ENCODE measurements at places on chromosomes 6 and 20.

DNA sequence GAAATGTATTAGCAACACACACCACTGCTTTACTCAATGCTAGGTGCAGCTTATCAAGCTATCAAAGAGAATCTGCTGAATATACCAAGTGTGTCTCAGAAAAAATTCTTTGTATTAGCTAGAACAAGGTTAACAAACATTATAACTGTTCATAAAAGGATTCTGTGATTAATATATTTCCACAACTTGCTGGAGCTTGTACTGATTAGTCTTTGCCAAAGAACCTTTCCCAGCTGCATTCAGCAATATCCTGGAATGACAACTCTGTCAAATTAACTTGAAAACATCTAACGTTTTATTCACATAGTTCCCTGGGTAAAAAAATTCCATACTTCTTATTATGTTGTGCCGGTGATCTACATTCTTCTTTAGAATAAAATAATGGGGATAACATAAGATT lies 252.7 kb downstream of the FOXC1 start:
- DNase-seq, result no peak

DNA sequence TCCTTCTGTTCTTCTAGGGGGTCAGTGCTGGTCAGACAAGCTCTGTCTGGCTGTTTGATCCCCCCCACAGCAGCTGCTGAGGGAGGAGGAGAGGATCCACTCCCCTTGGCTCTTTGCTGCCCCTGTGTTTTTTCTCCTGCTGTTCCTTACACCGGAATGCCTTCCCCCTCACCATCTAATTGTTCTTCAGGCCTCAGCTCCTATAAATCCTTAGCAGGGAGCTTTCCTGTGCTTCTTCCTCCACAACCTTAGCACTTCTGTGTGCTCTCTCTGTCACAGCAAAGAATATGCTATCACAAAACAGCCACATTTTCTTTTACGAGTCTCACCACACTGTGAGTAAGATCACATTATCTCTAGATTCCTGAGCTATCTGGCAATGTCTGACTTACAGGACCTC lies 196.6 kb downstream of the OTOR start:
- no peak for DNase-seq

GRCh38 chr6:93679836-93680235 lies 260.5 kb upstream of the EPHA7 start:
- peak; percentile 4 for DNase-seq

DNA sequence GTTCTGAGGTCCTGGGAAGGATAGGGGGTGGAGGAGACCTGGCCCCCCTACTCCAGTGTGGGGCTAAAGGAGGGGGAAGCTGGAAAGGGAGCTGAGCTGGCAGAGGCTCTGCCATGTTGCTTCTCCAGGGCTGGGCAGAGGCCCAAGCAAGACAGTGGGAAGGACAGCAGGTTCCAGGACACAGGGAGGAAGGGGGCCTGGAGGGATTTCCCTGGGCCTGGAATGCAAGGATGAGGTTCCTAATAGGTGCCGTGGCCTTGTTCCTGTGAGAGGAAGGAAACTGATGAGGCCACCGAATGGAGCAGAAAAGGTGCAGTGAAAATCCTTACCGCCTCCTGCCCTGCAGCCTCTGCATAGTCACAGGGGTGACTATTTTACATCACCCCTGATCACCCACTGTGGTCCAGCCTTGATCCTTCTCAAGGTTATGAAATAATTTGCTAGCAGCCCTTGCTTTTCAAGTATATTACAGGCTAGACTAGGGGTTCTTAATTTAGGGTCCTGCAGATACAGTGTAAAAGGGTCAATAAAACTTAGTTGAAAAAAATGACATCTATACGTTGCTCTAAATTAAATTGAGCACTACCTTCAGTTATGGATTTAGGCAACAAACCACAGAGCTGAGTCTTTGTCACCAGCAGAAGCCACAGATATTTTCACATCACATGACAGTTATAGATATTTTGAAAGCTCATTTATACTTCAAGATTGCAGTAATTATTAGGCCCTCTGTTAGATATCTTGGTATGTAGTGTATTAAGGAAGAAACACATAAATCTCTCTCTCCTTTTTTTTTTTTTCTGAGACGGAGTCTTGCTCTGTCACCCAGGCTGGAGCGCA lies 45.7 kb upstream of the RNF24 start:
- DNase-seq, result no peak

DNA sequence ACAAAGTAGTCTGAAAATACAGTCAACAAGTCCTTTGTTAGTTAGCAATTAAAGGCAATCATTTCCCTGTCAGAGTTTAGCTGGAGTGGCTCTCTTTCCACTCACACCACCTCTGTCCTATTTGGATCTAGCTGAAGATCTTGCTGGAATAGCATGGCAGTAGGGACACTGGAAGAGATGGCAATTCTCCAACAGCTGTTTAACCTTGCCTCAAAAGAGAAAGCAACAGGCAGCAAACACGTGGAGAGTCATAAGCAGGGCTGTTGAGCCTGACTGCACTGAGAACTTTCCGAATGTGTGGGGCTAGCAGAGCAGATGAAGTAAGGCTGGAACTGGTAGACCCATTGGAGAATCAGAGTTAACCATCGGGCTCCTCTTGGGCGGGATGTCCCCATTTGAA lies 38.0 kb upstream of the PRSS35 start:
- peak; percentile 14 for DNase-seq

GRCh38 chr20:45011108-45011526 lies 44.8 kb downstream of the STK4 start:
- peak; percentile 80 for DNase-seq

DNA sequence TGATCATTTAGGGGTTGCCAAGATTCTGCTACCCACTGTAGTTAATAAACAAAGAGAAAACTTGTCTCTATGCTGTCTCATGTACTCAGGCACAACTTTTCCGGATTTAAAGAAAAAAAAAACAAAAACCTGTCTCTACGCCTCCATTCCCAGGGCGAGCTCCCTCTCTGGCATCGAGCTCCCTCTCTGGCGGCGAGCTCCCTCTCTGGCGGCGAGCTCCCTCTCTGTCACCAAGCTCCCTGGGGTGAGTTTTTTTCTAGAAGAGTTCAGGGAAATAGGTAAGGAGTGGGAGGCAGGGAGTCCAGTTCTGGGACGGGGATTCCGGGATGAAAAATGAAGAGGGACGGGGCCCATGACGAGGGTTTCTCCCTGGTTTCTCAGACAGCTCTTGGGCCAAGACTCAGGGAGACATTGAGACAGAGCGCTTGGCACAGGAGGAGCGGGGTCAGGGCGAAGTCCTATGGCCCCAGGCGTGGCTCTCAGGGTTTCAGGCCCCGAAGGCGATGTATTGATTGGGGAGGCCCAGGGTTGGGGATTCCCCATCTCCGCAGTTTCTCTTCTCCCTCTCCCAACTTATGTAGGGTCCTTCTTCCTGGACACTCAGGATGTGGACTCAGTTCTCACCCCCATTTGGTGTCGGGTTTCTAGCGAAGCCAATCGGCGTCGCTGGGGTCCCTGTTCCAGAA lies 16.5 kb upstream of the HLA-A start:
- peak; percentile 26 for DNase-seq

DNA sequence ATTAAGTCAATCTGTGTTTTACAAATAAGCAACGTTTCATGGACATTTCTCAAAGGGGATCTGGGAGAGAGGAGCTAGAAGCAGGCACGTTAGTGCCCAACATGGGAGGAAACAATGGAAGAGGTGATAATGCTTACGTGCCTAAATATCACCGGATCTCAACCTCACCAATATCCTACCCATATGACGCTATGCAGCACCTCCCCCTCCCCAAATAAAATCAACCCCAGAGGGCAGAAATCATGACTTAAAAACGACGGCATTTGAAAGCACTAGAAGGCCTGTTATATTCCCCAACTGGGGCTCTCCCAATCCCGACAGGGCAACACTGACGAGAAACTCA lies 425 bp downstream of the HBS1L start:
- DNase-seq, result no peak

DNA sequence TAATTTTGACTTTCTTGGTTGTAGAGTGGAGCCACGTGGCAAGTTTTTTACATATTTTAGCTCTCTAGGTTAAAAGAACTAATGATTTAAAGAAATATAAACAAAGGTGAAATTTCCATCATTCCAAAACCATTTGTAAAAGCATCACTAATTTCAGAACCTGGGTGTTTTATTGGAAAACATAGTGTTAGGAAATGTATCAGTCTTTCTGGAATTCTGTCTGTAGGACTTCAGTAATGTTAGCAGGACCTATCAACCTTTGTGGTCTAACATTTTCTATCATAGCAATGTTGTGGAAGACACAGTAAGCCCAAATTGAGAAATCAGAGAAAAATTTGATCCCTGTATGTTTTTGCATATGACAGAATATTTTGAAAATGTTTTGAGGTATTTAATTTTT lies 28.3 kb downstream of the L3MBTL3 start:
- DNase-seq, result peak; percentile 28

DNA sequence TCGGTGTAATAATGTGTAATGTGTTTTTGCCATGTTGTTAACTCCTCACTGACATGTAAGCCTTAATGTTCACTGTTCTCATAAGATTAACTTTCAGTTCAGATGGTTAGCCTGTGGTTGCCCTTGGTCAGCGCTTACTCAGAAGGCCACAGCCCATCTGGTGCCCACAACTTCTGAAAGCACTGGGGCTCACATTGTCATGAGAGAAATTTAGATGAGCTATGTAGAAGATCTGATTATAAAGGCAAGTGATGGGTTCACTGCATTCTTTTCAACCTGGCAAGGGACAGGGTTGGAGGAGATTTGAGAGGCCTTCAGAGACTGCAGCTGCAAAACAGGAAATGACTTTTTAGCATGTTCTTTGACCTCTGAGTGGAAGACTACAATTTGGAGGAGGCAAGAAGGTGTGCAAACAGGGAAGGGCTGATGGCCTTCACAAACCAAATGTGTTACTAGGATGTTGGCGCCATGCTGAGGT lies 242.3 kb upstream of the SUPT3H start:
- DNase-seq, result peak; percentile 65

DNA sequence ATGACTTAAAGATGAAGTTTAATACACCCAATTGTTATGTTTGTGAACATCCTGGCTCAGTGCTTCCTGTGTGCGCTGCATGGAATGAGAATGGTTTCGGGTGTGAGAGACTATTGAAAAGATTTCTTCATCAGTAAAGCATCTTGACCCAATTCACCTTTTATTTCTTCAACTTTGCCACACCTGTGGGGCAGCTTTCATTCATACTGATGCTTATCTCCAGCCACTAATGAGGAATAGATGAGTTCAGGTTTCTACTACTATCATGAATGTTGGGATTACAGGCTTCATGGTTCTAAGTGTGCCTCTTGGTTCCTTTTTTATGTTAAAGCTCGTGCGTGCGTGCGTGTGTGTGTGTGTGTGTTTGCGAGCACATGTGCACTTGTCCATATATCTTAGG lies 373.7 kb upstream of the SOX4 start:
- DNase-seq, result no peak

- no peak for DNase-seq
Observed at GRCh38 chr20:24911461-24911860, 37.6 kb upstream of the CST7 start.

- DNase-seq, result peak; percentile 61
Observed at GRCh38 chr20:5569021-5569420, 181.2 kb upstream of the SHLD1 start.

DNA sequence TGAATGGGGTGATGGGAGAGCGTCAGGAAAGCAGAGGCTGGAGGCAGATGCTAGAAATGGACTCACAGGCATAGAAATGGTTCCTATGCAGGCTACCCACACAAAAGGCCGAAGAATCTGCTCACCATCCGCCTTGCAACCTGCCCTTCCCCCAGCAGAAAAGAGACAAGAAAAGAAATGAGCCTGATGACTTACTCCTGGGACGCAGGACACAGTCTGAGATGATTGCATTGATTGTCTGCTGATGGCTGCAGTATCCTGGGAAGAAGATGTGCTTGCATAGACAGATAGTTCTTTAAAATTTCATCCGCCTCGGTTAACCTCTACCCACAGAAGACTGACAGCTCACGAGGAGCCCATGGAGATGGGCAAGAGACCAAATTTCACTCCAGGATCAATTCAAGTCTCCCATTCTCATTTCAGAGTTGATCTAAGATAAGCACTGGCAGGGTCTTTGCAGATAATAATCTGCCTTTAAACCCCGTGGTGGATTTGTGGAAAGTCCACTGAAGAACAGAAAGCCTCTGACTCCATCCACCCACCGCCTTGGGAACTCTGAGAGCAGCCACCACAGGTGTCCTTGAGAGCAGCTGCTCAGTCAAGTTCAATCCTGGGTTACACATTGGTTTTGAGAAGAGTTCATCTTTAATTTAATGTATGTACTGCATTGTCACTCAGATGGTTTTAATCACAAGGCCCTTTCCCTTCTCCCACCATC lies 7.2 kb downstream of the AGPAT4 start:
- DNase-seq, result no peak

DNA sequence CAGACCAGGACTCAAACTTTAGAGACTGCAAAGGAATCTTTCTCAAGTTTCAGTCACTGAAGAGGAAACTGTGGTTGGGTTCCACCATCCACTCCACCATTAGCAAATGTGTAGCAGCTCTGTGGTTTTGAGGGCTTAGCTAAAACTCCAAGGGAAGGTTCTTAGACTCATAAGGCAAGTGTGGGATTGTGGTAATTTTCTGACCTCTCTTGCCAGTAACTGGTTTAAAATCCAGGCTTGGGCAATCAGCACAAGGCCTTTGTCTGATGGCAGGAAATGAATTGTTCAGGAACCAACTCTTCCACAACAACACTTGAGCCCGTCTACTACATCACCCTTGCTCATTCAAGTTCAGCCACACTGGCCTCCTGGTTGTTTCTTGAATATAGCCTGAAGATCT lies 68.6 kb upstream of the FBXL4 start:
- DNase-seq, result peak; percentile 94

DNA sequence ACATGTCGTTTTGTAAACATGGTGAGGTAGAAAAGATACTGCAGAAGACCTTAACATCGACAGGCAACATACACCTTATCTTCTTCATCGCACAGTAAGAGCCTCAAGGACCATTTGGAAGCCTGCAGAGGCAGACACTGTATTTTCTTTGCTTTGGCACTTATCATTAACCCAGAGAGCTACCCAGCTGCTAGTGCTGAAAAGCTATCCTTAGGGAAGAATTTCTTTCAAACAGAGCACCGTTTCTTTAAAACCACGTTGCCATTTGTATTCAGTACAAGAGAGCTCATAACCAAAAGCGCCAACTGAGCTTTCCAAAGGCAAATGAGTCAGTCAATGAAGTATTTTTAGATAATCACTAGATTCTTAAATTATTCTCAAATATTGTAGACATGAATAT lies 306.6 kb downstream of the EPM2A start:
- peak; percentile 6 for DNase-seq

- DNase-seq, result no peak
Observed at GRCh38 chr6:156854466-156855161, 77.4 kb downstream of the ARID1B start.

- DNase-seq, result no peak
Observed at GRCh38 chr6:96675597-96675996, 112.7 kb downstream of the FHL5 start.

All from astrocyte of the spinal cord (primary cell).